Activated T-helper 1 cell treated with Interleukin-2 at 50 U/mL for 16 hours (primary cell): ENCODE measurements at places on chromosomes 4 and X.

GRCh38 chrX:133190877-133191738, 27.0 kb downstream of the TFDP3 start:
- DNase-seq: no peak

DNA sequence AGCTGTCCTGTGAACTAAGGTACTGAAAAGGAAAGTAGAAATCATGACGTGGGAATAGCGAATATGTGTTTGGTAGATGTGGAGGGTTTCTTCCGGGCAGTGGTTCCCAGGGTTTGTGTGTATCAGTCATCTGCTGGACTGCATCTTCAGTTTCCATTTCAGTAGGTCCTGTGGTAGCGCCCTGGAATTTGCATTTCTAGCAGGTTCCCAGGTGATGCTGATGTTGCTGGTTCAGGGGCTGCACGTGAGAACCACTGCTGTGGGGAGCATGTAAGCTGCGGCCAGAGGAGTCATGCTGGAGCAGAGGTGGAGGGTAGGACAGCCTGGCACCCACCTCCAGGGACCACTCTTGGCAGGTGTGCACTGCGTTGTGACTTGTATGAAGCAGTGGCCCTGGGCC, 47.1 kb downstream of the ARHGAP10 start:
- DNase-seq: no peak

DNA sequence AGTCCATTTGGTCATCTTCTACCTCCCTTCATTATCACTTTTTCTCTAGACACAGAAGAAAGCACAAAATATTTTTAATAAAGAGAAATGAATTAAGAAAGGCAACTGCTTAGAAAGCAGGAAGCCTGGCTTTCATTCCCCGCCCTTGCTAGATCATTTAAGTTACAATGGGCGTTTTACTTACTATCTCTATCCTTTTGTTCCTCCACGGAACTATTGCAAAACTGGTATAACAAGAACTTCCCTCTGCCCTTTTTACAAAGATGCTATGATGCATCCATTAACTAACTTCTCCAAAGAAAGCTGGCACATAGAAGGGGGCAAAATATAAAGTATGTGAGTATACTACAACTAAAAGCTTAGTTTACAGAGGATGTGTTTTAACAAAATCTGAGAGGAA, 434.5 kb upstream of the FTHL17 start:
- DNase-seq: no peak

GRCh38 chr4:187256897-187257296, 533.2 kb upstream of the FAT1 start:
- DNase-seq: no peak

- no peak for DNase-seq
These were observed 8.8 kb downstream of the ANKRD37 start for GRCh38 chr4:185405296-185405999.

DNA sequence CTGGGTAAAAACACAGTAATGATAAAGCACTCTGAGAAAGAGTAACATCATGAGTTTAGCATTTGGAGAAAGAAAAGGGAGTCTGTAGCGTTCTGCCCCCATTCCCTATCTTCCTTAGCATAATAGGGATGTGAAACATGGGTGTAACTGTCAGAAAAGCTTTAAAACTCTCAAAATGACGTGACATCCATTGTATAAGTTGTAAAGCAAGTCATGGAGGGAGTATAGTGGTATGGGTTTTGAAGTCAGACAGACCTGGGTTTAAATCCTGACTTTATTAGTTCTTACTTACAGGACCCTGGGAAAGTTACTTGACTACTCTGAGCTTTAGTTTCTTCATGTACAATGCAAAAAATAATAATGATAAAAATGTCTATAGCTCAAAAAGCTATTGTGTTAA, 17.1 kb downstream of the FBXO8 start:
- DNase-seq: no peak

DNA sequence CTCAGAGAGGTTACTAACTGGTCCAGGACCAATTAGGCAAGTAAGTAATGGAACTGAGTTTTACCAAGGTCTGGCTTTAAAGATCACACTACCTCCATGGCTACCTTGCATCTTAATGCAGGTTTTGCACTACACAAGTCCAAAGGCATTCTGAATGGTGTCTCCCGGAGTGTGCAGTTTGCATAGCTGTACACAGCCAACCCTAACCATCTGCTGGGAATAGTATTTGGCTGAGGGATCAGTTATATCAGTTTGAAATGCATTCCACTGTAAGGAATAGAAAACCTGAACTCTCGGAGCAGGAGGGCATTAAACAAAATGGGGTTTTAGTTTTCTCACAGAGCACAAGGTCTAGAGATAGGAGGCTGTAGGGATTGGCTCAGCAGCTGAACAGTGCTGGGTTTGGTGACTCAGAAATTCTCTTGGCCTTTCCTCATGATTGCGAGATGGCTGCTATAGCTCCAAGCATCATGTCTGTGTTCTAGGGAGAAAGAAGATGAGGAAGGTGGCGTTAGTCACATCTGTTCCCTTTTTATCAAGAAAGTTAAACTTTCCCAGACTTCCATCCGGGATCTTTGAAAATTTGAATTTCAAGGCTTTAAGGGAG, 177.1 kb downstream of the NHS start:
- DNase-seq: no peak

GRCh38 chr4:32163125-32163524, 1443.0 kb downstream of the PCDH7 start:
- DNase-seq: no peak

DNA sequence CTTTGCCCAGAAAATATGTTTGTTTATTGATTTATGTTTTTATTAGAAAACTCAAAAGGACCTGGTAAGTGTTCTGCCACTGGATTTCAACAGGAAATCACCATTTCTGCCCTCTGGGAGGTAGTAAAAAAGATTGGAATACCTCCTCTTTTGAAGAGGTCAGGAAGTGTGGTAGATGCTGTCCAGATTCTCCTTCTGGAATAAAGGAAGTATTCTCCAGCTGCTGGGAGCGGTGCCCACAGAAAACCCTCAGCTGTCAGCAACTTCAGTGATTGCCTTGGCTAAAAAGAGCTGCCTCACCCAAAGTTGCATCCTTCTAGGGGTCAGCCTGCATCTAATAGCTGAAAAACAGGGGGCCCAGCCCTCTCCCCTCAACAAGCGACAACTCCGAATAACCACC, 13.8 kb upstream of the ZNF674 start:
- DNase-seq: no peak

GRCh38 chr4:112589206-112589605, 47.5 kb downstream of the ZGRF1 start:
- no peak for DNase-seq

DNA sequence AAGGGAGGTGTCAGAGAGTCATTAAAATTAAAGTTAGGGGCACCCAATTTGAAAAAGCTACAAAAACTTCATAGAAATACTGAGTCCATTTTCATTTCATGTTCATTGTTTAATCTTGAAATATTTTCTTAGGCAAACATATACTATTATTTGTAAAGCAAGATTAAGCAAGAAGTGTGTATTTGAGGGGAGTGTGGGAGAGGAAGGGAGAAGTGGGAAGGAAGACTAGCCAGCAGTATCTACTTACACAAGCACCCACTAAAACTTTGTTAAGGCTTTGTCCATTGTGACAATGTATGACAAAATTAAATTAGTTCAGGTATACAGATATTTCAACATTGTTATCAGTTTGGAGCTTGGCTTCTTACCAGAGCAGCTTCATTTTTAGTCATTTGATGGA, 222.9 kb downstream of the ARHGAP24 start:
- no peak for DNase-seq

GRCh38 chr4:40238008-40238699, 41.3 kb downstream of the RHOH start:
- no peak for DNase-seq

- no peak for DNase-seq
These were observed 802.4 kb downstream of the TRIML1 start for GRCh38 chr4:188941524-188942119.

GRCh38 chr4:56430203-56430602, 5.2 kb downstream of the PPAT start:
- no peak for DNase-seq

- DNase-seq: no peak
These were observed 132.7 kb downstream of the CPZ start for GRCh38 chr4:8725071-8725841.
